ENCODE measurements at places on chromosomes 12 and 14. TPM values are rescaled to one million over a fixed set of nuclear protein-coding genes. Genes with fewer than 3 reads are reported as not detected.

GRCh38 chr12:121805171-121806008 is 1.6 kb downstream of the SETD1B start:
- no peaks in the 10 kb centered on the region for H3K4me1 ChIP-seq
- H3K27ac ChIP-seq = no peak overlapping the region
- peak; percentile 49 for DNase-seq
- H3K27me3 ChIP-seq = no peaks in the 10 kb centered on the region
- H3K36me3 ChIP-seq = peaks cover 6% of the 10 kb centered on the region

GRCh38 chr12:130761537-130762318 is 45.6 kb upstream of the RIMBP2 start:
- H3K4me1 ChIP-seq = no peaks in the 10 kb centered on the region
- H3K4me3 ChIP-seq = no peak overlapping the region
- no peaks in the 10 kb centered on the region for H3K36me3 ChIP-seq
- H3K27ac ChIP-seq = no peak overlapping the region
- DNase-seq = no peak

DNA sequence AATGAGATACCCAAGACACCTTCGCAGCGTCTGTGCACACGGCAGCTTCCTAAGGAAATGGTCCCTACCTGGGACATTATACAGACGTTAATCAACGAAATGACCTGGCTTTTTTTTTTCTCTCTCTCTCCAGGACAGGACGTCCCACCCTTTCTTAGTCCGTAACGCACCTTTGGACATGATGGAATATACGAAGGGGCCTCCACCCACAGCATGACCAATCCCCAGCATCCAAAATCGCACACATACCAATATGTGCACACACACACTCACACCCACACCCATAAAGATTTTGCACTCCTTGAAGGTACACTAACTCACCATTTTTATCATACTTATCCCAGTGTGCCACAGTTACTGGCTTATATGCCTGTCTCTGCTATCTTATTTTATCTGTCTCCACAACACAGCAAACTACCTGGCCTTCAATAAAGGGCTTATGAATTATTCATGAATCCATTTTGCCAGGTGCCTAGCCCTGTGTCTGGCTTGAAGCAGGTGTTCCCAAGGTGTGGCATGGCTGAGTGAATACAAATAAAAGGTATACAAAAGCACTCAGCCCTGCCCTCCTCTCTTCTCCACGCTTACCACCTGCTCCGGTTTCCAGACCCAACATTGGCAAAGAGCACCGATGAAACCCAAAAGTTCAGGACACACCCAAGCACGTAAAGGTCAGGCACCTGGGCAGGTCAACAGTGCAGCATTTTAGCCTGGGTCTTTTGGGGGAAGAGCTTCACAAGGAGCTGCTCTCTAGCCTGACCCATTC is 2.2 kb downstream of the SCNN1A start:
- no peak overlapping the region for H3K4me3 ChIP-seq
- H3K27ac ChIP-seq = no peak overlapping the region
- H3K27me3 ChIP-seq = no peaks in the 10 kb centered on the region
- DNase-seq = peak; percentile 26
- no peaks in the 10 kb centered on the region for H3K4me1 ChIP-seq
- H3K36me3 ChIP-seq = no peaks in the 10 kb centered on the region

GRCh38 chr14:56543436-56543835 is 36.2 kb upstream of the TMEM260 start:
- no peak overlapping the region for H3K27ac ChIP-seq
- H3K4me3 ChIP-seq = no peak overlapping the region
- no peaks in the 10 kb centered on the region for H3K36me3 ChIP-seq
- H3K4me1 ChIP-seq = no peaks in the 10 kb centered on the region

DNA sequence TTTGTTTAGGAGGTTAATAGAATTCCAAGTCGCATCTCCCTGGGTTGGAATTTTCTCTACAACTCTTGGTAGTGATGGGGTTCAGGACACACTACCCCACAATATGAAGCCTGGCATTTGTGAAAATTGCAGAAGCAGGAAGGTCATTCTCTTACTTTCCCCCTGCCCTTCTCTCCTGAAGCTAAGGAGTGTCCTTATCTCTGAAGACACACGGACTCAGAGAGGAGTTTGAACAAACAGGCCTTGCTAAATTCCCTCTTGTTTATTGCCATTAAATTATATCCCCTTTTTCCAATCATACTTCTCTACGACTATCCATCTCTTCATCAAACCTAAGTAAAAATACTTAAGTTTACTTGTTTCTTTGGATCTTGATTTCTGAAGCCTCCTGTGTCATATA is 443.0 kb downstream of the RAD51B start:
- no peak overlapping the region for H3K27ac ChIP-seq
- no peaks in the 10 kb centered on the region for H3K4me1 ChIP-seq
- no peak overlapping the region for H3K4me3 ChIP-seq
- DNase-seq = no peak

GRCh38 chr14:87199381-87199780 is 793.6 kb downstream of the GALC start:
- DNase-seq = no peak
- no peaks in the 10 kb centered on the region for H3K4me1 ChIP-seq
- H3K27me3 ChIP-seq = no peaks in the 10 kb centered on the region
- H3K27ac ChIP-seq = no peak overlapping the region
- no peak overlapping the region for H3K4me3 ChIP-seq

- H3K27ac ChIP-seq = no peak overlapping the region
- H3K36me3 ChIP-seq = no peaks in the 10 kb centered on the region
- H3K4me1 ChIP-seq = no peaks in the 10 kb centered on the region
- DNase-seq = peak; percentile 79
- H3K27me3 ChIP-seq = no peaks in the 10 kb centered on the region
Observed at GRCh38 chr12:53051058-53051880, 1.4 kb downstream of the TNS2 start.

DNA sequence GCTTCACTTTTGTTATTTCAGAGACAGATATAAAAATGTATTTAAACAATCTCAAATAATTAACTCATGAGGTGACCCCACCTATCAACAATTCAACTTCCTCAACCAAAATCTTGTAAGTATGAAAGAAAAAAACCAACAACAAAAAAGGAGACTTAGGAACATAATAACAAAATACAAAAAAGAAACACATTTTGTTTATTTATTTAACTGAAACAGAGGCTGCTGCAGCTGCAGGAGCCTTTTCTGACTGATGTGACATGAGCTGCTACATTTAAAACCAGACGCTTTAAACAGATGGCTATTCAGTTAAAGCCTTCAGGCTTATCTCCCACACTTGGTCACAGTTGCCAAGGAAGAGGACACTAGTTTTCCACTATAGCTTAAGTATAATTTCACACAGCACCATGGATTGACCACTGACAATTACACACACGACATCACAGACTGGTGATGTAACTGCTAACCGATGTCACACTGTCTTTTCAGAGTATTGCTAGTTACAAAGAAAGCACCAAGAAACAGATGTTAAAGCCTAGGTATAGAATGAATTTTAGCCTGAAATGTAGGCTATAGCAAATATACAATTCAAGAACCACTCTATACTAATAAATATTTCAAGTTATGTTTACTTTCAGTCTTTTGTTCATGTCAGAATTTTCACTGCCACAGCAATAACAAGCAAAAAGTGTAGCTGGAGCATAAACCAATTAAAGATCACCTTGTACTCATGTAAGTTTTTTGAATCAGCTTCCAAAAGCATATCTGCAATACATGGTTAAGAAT is 113.0 kb downstream of the MED13L start:
- no peak overlapping the region for H3K4me3 ChIP-seq
- H3K27ac ChIP-seq = no peak overlapping the region
- no peaks in the 10 kb centered on the region for H3K36me3 ChIP-seq

DNA sequence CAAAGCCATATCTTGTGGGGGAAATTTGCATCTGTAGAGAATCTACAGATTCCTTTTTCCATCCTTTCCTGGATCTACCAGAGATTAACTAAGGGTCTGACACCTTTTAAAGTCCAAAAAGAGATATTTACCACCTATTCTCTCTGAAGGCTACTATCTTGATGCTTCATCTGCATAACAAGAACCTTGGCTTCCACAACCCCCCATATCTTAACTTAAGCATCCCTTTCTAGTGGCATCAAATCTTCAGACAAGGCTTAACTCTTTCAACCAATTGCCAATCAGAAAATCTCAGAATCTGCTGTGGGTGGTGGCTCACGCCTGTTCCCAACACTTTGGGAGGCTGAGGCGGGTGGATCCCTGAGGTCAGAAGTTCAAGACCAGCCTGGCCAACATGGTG is 74.3 kb upstream of the FICD start:
- H3K36me3 ChIP-seq = no peaks in the 10 kb centered on the region
- no peak for DNase-seq
- no peaks in the 10 kb centered on the region for H3K4me1 ChIP-seq
- no peaks in the 10 kb centered on the region for H3K27me3 ChIP-seq
- no peak overlapping the region for H3K4me3 ChIP-seq
- no peak overlapping the region for H3K27ac ChIP-seq

DNA sequence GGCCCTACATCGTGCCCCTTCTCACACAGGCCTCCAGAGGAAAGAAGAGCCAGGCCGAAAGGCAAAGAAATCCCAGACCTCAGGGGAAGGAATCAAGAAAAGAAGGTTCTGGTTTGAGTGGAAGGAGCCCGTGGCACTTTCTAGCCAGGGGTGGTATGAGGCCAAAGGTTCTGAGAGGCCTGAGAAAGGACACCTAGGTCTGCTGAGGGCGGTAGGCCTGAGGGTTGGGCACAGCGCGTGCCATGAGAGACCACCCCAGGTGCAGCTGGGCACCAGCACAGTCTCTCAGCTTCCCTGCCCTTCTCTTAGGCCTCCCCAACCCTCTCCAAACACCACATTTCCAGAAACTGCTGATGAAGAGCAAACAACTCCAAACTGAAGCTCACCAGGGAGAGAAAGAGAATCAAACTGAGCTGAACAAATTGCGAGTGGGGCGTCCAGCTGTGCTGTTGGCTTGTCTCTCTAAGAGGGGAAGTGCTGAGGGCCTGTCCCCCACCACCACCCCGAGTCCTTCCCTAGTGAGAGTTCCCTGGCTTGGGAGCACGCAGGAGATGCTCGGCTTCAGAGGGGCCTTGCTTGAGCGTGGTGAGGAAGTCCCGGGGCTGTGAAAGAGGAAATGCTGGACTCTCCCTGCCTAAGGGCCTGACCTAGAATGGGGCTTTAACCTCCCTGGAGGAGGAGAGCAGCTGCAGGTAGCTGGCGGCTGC is 184.8 kb downstream of the ZFP36L1 start:
- no peaks in the 10 kb centered on the region for H3K36me3 ChIP-seq
- DNase-seq = peak; percentile 84
- H3K27me3 ChIP-seq = no peaks in the 10 kb centered on the region
- H3K4me3 ChIP-seq = no peak overlapping the region

- no peak overlapping the region for H3K4me3 ChIP-seq
- DNase-seq = no peak
- H3K4me1 ChIP-seq = no peaks in the 10 kb centered on the region
- H3K27ac ChIP-seq = no peak overlapping the region
- no peaks in the 10 kb centered on the region for H3K36me3 ChIP-seq
Observed at GRCh38 chr12:106431839-106432411, 74.4 kb downstream of the POLR3B start.

GRCh38 chr12:43336962-43337555 is 214.9 kb downstream of the ADAMTS20 start:
- no peak for DNase-seq
- H3K36me3 ChIP-seq = no peaks in the 10 kb centered on the region
- H3K27me3 ChIP-seq = no peaks in the 10 kb centered on the region
- H3K27ac ChIP-seq = no peak overlapping the region
- H3K4me3 ChIP-seq = no peak overlapping the region

GRCh38 chr12:7542813-7543212 is 39.2 kb upstream of the CD163 start:
- no peak overlapping the region for H3K4me3 ChIP-seq
- no peak overlapping the region for H3K27ac ChIP-seq

GRCh38 chr14:50844391-50844790 is 13.4 kb upstream of the NIN start:
- H3K4me1 ChIP-seq = no peaks in the 10 kb centered on the region
- no peak overlapping the region for H3K27ac ChIP-seq
- no peaks in the 10 kb centered on the region for H3K36me3 ChIP-seq

DNA sequence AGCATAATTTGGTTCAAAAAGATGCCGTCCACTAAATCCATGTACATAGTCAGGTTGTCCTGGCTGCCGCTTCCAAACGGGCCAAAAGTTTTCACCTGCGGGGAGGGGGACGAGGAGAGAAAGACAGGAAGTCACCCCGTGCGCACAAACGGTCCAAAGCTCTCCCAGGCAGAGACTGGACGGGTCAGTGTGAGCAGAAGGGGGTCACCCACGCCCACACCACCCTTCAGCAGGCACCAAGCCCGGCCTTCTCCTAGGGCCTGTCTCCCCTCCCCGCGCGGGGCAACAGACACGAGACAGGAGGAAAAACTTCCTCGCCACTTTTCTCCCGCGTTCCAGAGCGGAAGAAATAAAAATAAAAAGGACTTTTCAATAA is 888 bp downstream of the CCDC88C start:
- H3K4me3 ChIP-seq = no peak overlapping the region
- no peaks in the 10 kb centered on the region for H3K36me3 ChIP-seq
- DNase-seq = no peak
- no peak overlapping the region for H3K27ac ChIP-seq

DNA sequence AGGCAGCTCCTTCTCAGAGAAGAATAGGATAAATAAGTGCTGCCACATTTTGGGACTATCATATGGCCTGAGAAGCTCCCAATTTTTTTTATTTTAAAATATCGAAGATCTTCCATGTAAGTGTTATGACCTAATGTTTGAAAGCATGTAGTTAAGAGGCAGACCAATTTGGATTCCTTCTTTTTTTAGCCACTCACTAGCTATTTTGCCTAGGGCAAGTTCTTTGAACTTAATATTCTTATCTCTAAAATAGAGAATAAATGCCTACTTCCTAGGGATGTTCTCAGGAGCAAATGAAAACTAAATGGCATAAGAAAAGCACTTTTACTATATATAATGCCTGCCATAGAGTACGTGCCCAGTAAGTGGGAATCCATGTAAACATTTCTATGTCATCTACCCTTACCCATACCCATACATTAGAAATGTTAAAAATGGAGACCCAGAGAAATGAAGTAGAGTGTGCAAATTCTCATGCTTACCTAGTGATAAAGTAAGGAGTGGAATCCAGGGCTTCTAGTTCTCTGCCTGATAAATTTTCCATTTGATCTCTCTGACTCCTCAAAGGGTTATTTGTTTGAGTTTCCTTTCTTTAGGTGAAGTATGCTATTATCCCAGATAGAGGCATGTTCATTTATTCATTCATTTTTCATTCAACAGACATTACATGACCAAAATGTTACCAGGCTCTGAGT is 148.3 kb downstream of the TGFB3 start:
- no peak overlapping the region for H3K27ac ChIP-seq
- peaks cover 3% of the 10 kb centered on the region for H3K4me1 ChIP-seq
- H3K4me3 ChIP-seq = no peak overlapping the region
- no peak for DNase-seq
- H3K27me3 ChIP-seq = no peaks in the 10 kb centered on the region

The CLEC4A gene
- total RNA-seq = 3.0 TPM

The PLA2G1B gene
- total RNA-seq = 1.2 TPM

The KRT75 gene
- total RNA-seq = not detected

The STAB2 gene
- 0.45 TPM for total RNA-seq

The ATG101 gene
- total RNA-seq = 32.2 TPM

The DEPDC4 gene
- 1.5 TPM for total RNA-seq

The KRT71 gene
- total RNA-seq = not detected

The FGF6 gene
- not detected for total RNA-seq
